ENCODE measurements at places on chromosomes 4 and X.

DNA sequence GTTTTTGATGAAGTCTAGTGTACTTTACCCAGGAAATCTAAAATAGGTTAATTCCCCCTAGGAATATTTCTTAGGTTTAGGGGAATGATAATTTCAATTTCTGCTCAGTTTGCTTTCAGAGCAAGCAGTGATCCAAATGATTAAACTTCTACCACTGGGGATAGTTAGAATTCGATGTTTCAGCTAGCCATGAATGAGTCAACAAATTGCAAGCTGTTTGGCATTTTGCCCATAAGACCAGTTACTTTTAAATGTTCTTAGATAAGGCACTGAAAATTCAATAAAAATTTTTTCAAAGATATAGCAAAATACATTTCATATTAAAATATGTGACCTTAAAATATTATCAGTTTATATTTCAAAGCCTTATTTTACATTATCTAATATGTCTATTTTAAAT, 993.6 kb downstream of the ARAP2 start:
- no peak overlapping the region for H3K27ac ChIP-seq
- no peaks in the 10 kb centered on the region for H3K27me3 ChIP-seq
- no peak for DNase-seq
- H3K36me3 ChIP-seq, result no peaks in the 10 kb centered on the region
- H3K4me1 ChIP-seq, result no peaks in the 10 kb centered on the region

DNA sequence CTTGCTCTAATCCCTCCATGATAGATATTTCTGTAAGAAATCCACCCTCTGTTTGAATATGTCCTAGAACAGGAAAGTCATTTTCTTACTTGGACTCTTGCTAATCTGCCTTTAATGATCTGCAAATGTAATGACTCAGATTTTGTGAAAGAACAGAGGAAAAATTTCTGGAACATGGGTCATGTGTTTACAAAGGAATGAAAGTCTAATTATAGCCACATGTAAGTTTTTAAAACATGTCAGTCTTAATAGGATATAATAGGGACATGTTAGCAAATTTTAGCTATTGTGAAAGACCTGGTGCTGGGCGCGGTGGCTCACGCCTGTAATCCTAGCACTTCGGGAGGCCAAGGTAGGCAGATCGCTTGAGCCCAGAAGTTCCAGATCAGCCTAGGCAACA, 47.6 kb downstream of the GRK4 start:
- H3K36me3 ChIP-seq, result no peaks in the 10 kb centered on the region
- no peak overlapping the region for H3K27ac ChIP-seq
- H3K27me3 ChIP-seq, result no peaks in the 10 kb centered on the region
- no peak for DNase-seq

- no peak overlapping the region for H3K4me3 ChIP-seq
- H3K27me3 ChIP-seq, result no peaks in the 10 kb centered on the region
- H3K36me3 ChIP-seq, result no peaks in the 10 kb centered on the region
- DNase-seq, result no peak
- H3K27ac ChIP-seq, result no peak overlapping the region
These were observed 2.6 kb downstream of the LHFPL1 start for GRCh38 chrX:112677167-112677566.

- DNase-seq, result no peak
- H3K27me3 ChIP-seq, result no peaks in the 10 kb centered on the region
- H3K4me1 ChIP-seq, result peaks cover 4% of the 10 kb centered on the region
- no peaks in the 10 kb centered on the region for H3K36me3 ChIP-seq
- no peak overlapping the region for H3K27ac ChIP-seq
These were observed 101.1 kb downstream of the PCDH7 start for GRCh38 chr4:30821275-30821674.

DNA sequence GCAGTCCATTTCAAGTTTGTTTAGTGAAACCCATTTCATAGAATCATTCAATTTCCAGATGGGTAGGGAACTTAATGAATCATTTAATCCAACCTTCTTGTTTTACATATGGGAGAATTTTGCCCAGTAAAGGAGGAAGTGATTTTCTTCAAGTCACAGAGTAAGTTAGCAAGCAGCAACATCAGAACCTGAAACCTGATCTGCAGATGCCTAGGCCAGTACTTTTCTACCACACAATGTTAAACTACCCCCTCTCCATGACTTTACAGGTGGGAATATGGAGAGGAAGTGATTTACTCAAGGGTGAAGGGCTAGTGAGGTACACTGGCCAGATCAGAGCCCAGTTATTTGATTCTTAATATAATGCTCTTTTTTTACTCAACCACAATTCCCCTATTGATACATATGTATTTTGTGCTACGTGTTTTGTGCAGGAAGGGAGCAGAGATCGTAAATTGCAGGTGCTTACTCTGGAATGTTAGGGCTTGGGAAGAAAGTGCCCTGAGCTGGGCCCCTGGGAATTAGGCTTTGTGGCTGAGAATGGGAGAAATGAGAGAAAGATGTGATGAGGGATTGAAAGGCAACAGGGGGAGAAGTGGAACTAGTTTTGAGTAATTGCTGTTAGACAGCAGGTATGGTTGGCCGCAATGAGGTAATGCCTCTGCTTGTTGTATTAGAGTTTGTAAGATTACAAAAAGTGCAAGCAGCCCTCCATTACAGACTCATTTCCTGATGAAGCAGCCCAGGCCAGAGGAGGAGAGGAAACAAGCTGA, 6.8 kb downstream of the LHFPL1 start:
- no peaks in the 10 kb centered on the region for H3K27me3 ChIP-seq
- 0 out of 2 replicates have a peak, but pooled peaks cover 1% of the 10 kb centered on the region for H3K36me3 ChIP-seq

Measured in H9 (cell line).